ENCODE measurements at places on chromosomes 7 and 10. TPM values are rescaled to one million over a fixed set of nuclear protein-coding genes. Genes with fewer than 3 reads are reported as not detected.

DNA sequence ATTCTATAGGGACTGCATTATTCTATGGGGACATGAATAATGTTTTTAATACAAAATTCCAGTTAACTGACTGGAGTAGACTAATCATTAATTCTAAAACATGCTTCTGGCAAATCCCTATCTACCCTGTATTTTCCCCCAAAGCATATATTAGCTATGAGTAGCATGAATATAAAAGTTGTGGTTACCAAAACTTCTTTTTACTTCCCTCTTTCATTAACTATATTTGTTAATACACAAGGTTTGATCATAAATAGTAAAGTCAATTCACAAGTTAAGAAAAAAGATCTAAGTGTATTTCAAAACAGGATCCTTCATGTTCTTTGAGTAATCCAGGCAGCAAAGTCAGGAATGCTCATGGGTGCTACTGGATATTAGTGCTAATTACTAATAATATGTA lies 2.9 kb upstream of the RALA start:
- no peak for DNase-seq

DNA sequence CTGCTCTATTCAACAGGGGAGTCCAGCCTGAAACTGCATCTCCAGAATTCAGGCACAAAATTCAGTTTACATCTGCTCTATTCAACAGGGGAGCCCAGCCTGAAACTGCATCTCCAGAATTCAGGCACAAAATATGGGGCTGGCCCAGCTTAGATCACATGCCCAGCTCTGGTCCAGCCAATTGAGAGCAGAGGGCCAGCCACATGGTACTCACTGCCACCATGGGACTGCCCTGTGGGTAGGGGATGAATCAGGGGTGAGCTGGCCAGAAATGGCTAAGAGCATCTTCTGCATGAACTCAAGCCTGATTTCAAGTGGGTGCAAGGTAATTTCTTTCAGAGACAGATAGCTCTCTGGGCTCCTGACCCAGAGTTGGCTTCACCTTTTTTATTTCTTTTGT lies 156.6 kb upstream of the LYZL2 start:
- DNase-seq = no peak

DNA sequence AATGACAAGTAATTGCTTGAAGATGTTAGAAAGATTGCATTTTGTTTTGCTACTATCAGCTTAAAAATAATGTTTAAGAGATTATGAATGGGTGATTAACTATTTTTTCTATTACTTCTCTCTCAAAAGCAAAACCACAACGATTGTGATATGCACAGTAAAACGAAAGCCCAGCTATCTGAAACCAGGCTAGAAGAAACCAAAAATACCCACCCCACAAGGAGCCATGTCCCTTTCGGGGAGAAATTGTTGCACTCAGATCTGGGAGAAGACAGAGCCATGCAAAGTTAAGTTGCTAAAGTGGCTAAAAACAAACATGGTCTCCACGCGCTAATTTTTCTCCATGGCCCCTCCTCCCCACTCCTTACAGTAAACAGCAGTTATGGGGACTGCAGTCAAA lies 173.6 kb downstream of the RPS24 start:
- no peak for DNase-seq

DNA sequence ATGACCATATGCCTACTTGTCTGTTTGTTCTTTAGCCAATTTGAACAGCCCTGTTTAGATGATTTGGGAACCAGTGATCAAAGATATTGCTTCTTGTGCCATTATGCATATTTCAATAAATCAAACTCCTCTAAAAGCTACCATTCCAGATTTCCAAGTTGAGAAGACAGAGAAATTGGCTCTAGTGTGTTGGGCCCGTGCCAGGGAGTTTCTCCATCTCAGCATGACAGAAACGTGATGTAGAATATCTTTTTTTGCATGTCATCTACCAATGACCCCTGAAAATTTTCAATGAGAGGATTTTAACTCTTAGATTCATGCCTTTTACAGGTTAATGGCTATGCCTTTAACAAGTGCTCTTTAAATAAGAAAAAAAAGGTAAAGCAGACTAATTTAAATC lies 50.7 kb upstream of the CABCOCO1 start:
- no peak for DNase-seq

DNA sequence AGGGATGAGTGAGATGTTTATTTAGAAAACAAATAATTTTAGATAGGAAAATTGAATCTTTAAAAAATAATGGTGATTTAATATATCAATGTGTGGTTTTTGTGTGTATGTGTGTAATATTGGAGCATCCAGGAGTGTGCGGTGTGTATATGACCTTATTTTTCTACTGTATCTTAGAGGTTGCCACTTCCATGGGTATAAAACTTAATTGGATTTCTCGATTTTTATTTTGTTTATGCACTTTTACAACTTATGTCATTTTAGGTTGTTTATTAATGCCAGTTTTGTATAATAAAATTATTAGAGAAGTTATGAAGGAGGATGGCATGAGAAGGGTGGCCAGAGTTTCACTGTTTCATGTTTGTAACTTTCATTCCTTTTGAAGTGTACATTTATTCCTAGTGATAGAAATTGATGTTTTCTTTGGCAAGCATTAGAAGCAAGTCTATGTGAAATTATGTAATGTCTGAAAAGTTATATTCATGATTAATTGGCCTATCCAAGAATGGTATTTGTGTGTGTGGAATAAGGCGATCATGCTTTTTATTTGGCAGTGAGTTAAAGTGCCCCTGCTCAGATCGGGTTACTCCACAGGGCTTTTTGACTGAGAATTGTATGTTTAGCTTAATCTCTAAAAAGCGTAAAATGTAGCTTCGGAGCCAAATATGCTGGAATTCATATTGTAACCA lies 110.3 kb downstream of the KAT6B start:
- no peak for DNase-seq

DNA sequence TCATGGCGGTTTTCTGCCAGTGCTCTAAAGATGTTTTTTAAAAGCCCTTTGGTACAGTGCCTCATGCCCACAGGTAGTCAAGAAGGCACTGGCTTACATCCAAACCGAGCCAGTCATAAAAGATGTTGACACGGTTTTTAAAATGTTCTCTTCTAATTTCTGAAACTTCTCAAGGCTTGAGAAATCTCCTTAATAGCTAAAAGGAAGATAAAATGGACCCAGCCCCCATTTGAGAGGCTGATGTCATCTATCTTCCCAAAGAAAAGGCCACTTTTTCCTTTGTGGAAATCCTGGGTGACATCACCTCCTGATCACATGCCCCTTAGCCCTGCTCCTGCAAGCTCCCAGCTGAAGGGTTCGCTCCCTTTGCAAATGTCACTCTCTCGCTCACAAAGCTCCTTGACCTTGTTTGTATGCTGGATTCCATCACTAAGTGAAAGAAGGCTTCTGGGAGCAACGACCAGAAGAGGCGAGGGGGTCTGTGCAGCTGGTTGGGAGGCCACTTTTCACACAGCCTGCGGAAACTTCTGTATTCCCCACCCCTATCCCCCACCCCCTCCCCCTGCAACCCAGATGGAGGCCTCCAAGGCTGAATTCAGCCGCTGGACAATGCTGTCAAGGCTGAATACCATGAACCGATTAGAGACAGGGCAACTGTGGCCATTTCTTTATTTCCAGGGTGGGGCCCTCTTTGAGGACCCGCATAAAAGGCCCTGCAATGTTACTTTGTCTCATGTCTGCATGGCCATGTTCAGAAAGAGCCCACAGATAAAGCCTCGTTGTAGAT lies 122.8 kb downstream of the CUBN start:
- no peak for DNase-seq

DNA sequence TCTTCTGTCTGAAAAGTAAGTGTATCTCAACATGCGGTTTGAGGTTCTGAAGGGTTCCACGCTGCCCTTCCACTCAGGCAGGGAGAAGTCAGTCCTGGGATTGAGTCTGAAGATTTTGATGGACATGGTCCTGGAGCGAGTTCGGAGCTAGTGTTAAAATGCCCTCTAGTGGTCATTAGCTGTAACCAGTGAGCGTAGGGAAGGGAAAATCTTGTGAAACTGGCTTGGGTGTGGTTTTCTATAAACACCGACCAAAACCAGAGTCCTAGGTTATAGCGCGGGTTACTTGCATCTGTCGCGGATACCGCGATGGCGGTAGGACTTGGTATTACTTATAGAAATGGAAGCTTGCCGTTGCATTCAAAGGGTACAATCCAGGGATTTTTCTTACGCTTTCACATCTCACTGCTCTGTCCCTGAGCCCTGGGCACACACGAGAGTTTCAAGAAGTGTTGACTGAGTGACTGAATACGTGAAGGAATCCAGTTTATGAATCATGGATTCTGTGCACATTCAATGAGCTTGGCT lies 348.2 kb upstream of the C7orf33 start:
- no peak for DNase-seq

GRCh38 chr7:51666266-51666665 lies 349.7 kb upstream of the COBL start:
- no peak for DNase-seq

DNA sequence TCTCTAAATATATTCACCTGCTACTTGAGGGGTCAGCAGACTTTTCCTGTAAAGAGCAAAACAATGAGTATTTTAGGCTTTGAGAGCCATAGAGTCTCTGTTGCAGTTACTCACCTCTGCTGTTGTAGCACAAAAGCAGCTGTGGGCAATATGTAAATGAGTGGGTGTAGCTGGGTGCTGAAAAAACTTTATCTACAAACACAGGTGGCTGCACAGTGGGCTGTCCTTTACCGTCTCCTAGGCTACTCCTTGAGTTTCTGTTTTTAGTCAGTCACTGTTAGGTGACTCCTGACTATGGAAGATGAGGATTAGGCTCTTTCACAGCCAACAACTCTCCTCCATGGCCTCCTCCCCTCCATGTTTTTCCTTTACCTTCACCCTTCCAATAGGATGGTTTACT lies 286.1 kb upstream of the C7orf33 start:
- DNase-seq = no peak

DNA sequence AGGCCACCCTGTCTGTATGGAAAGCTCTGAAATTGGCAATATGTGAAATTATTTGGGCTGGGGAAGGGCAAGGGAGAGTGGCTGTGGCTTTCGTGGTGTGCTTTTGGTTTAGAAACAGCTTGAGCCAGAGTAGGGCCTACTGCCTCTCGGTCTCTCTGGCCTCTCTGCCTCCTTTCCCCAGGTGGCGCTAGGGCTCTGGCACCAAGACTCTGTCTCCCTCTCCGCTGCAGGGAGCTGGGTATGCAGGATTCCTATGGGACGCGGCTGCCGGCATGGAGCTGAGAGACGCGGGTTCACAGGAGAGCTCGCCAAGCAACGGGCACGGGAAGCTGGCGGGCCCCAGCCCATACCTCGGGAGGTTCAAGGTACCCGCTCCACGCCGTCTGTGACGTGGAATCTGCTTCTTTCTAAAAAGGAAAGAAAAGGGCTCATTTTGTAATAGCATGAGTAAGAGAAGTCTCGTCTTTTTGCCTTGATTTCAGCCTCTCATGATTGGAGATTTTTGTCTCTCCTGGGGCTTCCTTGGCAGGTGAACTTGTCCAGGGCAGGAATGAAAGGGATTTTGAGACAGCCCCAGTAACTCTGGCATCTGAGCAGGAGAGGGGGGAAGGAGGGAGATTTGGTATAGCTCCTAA lies 105.1 kb upstream of the ANLN start:
- DNase-seq = no peak

GRCh38 chr7:86844608-86845007 lies 200.9 kb downstream of the GRM3 start:
- no peak for DNase-seq

DNA sequence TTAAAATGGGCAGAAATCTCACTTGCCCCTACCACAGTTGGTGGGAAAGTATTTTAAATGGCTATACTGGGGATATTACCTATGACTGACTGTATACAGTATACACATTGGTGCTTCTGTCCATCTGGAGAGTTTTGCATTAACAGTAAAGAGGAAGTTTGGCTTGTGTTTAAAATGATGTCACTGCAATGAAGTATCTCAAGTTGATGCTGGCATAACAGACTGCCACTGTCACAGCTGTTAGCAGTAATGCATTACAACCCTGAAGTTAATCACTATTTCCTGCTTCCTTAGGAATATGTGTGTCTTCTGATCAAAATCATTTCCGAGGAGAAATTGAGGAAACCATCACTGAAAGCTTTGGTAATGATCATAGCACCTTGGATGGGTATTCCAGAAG lies 1.9 kb downstream of the DKK1 start:
- no peak for DNase-seq

GRCh38 chr10:34538281-34538829 lies 276.7 kb downstream of the PARD3 start:
- DNase-seq = no peak

GRCh38 chr10:6165221-6165725 lies 37.5 kb upstream of the PFKFB3 start:
- no peak for DNase-seq

Gene HMX3
- 1.2 TPM for total RNA-seq

Gene MEIG1
- not detected for total RNA-seq

Gene GPR85
- not detected for total RNA-seq

Gene TMEM213
- not detected for total RNA-seq

Gene FAM241B
- 11.8 TPM for total RNA-seq

Gene FAM131B
- 3.1 TPM for total RNA-seq

Gene CACUL1
- total RNA-seq = 29.8 TPM

Gene EBLN1
- total RNA-seq = not detected

Gene BLNK
- total RNA-seq = 0.69 TPM

Gene JCAD
- total RNA-seq = 0.29 TPM
